Activated T-helper 1 cell treated with Interleukin-2 at 50 U/mL for 16 hours (primary cell): ENCODE measurements at places on chromosomes 11 and 22.

DNA sequence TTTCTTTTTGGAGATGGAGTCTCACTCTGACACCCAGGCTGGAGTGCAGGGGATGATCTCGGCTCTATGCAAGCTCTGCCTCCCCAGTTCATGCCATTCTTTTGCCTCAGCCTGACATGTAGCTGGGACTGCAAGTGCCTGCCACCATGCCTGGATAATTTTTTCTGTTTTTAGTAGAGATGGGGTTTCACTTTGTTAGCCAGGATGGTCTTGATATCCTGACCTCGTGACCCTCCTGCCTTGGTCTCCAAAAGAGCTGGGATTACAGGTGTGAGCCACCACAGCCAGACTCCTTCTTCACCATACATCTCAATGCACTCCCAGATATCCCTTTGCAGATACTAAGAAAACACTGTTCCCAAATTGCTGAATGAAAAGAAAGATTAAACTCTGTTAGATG, 224.3 kb downstream of the OR4A5 start:
- no peak for DNase-seq

GRCh38 chr11:68215087-68215445, 2.0 kb upstream of the KMT5B start:
- no peak for DNase-seq

- no peak for DNase-seq
Observed at GRCh38 chr22:44661070-44661469, 40.9 kb upstream of the PRR5 start.

DNA sequence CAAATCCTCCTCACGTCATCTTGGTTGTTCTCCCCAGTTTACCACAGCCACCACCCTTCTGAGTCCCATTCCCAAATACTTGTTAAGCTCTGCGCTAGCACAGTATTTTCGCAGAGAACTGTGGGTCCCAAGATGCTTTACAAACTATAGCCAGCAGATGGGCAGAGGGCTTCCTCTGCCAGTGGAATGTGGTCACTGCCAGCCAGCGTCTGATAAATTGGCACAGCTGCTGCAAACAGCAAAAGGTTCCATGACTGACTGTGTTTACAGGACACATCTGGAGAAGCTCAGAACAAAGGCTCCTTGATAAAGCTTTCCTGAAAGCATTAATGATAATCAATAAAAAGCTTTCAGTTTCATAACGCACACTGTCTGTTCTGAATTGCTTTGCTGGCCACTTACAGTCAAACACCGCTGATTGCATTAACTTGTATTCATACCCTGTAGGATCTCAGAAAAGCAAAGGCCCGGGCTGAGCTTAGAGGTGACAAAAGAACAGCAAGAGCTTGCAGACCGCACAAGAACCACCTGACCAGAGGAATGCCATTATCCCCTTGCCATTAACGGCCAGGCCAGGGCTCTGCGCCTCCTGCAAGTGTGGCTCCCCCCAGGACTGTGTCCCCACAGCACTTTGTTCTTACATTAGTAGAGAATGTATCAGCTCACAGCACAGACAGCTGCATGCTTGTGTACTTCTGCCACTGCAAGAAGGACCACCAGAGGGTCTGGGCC, 120.6 kb downstream of the MICAL3 start:
- DNase-seq, result no peak

DNA sequence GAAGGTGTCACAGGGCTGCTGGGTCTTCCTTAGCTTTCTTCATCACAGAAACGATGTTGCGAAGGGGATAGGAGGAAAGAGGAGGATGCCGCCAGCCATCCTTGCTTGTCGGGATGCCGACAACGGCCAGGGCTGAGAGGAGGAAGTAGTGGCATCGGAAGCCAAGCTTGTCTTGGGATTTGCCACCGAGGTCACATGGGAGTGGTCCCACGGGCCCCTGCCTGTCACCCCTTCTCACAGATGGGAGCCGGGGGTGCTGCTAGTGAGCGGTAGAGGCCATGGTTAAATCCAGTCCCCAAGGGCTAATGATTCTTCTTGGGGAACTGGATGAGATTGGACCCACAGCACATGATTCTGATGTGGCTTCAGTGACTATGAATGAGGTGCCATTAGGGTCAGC, 1375.8 kb downstream of the BRD1 start:
- DNase-seq, result no peak

DNA sequence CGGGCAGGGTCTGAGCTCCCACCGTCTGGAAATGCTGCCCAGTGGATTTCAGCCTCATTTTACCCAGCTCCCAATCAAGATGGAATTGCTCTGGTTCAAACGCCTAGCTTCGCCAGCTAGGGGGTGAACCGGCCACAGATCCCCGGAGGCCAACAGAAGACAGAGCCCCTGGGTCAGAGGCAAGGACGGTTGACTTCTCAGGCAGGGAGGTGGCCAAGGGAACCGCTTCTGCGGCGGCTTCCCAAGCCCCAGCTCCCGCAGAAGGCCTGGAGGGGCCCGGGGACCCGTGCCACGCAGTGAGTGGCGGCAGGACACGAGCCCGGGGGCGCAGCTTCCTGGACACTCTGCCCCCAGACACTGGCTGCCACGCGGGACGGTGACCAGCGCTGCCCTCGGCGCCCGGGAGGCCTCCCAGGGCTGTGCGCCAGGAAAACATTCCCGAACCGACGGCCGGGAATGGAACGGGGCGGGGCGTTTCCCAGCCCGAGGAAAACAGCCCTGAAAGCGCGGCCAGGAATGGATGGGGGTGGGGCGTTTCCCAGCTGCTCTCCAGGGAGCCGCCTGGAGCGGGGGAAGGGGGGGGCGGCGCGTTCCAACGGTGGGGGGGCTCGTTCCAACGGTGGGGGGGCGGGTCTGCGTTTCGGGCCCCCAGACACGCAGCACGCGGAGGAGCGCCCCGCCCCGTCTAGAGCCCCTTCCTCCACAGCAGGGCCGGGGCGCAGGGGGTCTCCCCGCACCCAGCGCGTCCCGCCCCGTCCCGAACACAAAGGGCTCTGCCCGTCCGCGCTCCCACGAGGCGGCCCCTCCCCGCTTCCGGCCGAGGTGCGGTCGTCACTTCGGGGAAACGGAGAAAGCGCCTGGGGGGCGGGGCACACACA, 13.5 kb upstream of the B4GALNT4 start:
- peak; percentile 75 for DNase-seq

GRCh38 chr11:118746988-118747585, 43.9 kb downstream of the DDX6 start:
- no peak for DNase-seq
